ENCODE measurements at places on chromosomes 1 and 21.

- no peak for DNase-seq
Observed at GRCh38 chr1:246815693-246816270, 91.6 kb downstream of the SCCPDH start.

DNA sequence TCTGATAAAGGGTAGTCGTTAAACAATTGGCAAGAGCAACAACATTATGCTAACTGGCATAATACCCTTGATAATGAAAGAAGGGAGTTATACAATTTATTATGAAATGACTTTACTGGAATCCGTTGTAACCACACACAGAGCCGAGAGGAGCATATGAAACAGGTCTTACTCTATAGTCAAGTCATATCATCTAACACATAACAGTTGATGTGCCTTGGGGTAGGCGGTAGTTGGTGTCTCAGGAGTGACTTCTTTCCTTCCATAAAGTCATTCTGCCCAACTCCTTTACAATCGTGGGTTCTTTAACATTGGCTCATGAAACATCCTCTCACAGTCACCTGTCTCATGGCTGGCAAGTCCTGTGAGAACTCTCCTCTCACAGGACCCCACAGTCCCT is 225.2 kb downstream of the LTN1 start:
- DNase-seq = no peak

GRCh38 chr1:147798731-147799130 is 38.3 kb upstream of the GJA5 start:
- no peak for DNase-seq

DNA sequence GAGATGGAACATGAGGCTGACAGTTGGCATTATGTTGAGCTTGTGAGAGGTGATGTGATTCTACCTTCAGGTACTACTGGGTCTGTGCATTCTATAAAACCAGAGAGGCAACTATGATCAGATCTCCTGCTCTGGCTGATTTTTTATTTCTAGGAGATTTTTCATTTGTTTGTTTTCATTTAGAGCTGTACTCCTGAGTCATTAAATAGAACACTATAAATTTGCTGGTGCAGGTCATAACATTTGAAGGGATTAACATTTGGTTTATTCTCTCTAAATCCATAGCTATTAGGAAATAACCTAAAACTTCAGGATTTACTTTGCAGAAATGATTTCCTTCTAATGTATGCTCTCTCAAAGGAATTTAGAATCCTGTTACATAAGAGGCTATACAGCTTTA is 42.9 kb downstream of the MAGI3 start:
- DNase-seq = no peak

GRCh38 chr1:119001181-119002027 is 13.3 kb upstream of the TBX15 start:
- no peak for DNase-seq

DNA sequence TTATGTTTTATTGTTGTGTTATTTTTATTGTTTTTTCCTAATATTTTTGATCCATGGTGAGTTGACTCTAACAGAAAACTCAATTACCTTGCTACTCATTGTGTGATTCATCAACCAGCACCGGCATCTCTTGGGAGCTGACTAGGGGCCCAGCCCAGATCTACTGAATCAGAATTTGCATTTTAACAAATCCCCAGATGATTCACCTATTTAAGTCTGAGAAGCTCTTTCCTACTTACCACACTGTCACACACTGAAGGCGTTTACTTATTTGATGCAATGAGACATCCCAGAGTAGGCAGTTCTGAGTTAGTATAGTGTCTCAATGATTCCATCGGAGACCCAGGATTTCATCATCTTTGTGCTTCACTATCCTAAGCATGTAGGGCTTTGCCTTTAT is 416.6 kb downstream of the RWDD3 start:
- no peak for DNase-seq

DNA sequence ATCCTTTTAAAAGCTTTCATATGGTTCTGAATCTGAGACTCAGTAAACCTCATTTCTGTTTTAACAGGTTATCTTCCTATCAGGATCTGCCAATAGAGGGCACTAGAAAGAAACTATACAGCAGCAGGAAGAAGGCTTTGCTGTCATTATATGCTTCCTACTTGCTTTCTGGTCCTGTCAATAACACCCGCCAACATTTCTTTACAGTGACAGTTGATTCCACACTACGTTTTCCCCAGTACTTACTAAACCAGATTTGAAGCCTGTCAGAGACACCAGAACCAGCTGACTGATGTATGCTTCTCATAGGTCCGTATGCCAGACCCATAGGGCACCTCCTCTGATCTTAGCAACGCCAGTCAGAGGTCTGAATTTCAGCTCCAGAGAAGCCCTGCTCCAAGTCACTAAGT is 341.0 kb upstream of the NEGR1 start:
- no peak for DNase-seq

DNA sequence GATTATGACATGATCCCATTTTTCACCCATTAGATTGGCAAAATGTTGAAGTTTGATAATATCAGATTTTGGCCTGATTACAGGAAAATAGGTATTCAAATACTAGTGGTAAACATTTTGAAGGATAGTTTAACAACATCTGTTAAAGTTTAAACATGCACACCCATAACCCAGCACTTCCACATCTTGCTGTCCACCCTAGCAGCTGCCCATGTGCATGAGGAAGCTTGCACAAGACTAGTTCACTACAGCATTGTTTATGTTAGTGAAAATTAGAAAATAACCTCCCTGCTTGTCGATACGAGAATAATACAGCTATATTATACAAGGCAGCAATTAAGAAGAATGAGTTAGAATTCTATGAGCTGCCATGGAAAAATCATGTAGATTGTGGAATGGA is 127.6 kb downstream of the C1orf21 start:
- no peak for DNase-seq

GRCh38 chr1:82565546-82565945 is 764.8 kb downstream of the ADGRL2 start:
- no peak for DNase-seq

DNA sequence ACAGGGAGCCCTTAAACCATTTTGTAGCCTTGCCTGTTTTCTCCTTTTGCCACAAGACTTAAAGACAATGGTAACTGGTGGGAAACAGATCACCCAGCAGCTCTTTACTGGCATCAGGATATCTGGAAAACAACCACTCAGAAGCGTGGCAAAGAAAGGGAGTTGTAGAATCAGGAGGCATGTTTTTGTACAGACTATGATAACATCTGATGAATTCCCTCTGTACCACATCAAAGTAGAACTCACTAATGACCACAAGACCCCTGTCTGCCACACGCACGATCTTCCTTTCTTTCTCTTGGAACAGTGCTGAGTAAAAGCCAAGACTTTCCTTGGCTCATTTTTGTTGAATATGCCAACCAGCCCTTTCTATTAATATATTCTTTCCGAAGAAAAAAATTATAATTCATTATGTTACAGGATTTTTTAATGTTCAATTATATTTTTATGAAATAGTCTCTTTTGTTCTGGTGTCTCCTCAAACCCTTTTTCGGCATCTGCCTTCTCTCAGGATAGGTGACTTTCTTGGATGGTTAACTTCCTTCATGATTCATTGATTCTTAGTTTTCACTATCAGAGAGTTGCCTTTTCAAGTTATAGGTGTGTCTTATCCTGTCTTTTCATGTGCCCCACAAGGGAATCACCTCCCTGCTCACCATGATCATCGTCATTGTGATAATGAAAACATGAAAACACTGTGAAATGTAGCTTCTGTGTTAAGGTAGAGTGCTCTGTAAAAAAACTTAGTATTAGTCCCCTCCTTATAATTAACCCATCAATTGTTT is 7.9 kb upstream of the PHGDH start:
- DNase-seq = no peak

- DNase-seq = no peak
Observed at GRCh38 chr1:155326020-155326526, 5.4 kb downstream of the RUSC1 start.

DNA sequence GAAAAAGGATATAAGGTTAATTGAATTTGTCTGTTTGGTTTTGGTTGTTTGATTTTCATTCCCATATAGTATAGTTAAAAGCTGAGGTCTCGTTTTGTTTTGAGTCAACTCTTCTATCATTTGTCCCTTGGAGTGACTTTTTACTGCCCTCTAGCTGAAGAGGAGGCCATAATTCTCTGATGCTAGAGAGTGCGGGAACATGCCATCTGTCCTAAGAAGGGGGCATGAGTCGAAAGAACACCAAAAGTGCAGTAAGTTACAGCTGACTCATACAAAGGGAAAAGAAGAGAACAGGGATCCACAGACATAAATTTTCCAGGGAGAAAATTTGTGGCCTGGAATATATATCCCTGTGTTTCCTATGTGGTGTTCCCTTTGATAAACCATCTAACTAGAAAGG is 4.1 kb downstream of the KRTAP21-3 start:
- no peak for DNase-seq

GRCh38 chr1:55235722-55236121 is 20.6 kb upstream of the USP24 start:
- DNase-seq = no peak

DNA sequence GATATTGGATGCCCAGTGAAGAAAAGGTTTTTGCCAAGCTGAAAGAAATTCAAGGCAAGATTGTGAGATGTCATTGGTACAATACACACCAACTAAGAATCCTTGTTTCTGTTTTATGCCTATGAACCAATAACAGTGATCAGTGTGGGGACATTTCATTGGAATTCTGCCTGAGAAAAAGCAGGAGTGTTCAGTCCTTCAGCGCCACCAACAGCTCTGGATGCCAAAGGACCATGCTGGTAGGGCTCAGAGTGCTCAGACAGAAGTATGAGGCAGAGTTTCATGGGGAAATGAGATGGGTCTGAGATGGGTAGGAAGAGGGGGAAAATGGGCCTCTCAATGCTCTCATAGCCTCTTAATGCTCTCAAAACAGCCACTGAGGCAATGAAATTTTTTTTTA is 56.5 kb downstream of the GABPA start:
- no peak for DNase-seq

GRCh38 chr1:84973498-84974334 is 23.2 kb downstream of the MCOLN2 start:
- no peak for DNase-seq

DNA sequence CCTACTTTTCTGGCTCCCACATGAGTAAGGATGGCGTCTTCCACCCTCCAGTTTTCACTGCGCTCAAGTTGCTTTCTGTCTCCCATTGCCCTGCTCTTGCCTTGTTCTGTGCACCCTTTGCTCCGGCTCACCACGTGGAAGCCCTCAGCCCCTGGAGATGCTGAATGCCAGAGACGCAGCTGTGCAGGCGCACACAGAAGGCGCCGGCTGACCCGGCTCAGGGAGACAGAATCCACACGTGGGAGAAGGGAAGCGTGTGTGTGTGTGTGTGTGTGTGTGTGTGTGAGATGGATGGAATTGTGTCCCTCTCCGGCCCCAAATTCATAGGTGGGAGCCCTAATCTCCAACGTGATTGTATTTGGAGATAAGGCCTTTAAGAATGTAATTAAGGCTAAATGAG is 118.2 kb upstream of the ERRFI1 start:
- no peak for DNase-seq

DNA sequence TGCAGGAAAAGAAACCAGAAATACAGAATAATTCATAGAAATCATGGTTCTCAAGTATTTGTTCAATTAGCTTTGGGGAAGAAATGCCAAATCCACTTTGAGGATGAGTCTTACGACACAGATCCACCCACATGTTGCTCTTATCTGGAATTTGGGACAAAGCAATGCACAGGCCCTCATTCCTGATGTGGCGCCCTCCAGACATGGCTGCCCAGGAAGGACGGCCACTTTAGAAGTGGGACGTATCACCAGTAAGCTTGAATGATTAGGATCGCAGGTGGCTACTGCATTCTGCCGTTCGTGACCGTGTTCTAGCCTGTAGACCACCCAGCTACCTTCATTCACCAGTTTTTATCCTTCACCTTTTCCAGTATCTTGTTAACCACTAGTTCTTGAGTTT is 20.1 kb upstream of the NCMAP start:
- DNase-seq = no peak

- no peak for DNase-seq
Observed at GRCh38 chr21:38420140-38420539, 78.1 kb downstream of the ERG start.

DNA sequence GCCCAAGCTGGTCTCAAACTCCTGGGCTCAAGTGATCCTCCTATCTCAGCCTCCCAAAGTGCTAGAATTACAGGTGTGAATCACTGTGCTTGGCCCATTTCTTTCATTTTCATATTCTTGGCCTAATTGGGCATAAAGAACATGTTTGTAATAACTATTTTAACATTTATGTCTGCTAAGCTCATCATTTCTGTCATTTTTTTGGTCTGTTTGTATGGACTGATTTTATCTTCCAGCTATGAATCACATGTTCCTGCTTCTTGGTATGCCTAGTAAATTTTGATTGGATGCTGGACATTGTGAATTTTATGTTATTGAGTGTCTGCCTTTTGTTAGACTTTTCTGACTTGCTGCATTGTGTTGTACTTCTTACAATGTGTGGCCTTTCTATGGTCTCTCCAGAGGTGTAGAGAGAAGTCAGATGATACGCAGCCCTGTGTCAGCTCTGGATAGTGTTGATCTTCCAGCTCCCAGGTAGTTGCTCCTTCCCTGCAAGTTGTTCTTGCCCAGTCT is 39.0 kb upstream of the PPM1J start:
- DNase-seq = no peak

DNA sequence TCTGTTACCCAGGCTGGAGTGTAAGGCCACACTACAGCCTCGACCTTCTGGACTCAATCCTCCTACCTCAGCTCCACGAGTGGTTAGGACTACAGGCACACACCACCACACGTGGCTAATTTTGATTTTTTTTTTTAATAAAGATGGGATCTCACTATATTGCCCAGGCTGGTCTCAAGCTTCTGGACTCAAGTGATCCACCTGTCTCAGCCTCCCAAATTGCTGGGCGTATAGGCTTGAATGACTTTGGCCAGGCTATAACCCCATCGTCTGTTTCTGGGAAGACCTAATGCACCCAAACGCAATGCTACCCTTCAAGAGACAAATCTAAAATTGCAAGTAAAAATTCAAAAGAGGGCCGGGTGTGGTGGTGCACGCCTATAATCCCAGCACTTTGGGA is 52.1 kb downstream of the DAP3 start:
- no peak for DNase-seq

- DNase-seq = no peak
Observed at GRCh38 chr1:34929853-34930701, 627 bp upstream of the DLGAP3 start.

DNA sequence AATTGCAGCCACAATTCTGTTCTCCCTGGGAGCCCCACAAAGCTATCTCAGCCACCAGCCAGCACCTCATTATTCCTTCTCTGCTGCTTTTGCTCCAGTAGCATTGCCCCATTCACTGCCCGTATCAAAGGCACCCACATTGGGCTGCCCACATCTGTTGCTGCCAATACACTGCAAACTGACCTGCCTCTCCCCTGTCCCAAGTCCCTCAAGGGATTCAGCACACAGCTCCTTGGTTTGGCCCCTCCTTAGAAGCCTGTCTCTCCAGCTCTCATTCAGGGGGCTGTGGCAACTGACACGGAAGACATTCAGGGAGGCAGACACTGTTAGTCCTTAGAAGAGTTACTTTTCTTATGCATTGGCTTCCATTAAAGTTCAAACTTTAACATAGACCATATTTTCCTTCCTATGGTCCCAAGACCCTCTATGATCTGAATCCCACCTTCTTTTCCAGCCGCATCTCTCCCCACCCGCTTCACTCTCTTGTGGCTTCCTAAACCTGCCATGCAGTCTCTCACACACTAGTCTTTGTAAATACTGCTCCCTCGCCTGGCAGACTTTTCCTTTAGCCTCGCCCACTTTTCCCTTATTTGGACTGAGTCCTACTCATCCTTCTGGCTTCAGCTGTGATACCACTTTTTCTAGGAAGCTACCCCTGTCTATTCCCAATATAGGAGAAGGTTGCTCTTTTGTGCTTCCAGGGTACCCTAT is 19.3 kb upstream of the KLHDC8A start:
- DNase-seq = no peak

GRCh38 chr1:88697503-88697902 is 13.4 kb downstream of the PKN2 start:
- no peak for DNase-seq

- no peak for DNase-seq
Observed at GRCh38 chr1:157819896-157820295, at the start of gene FCRL1. Gene FCRL1 (minus strand): TSS chr1:157820120. CDS start chr1:157820037, 83 bp downstream.
